ENCODE measurements at places on chromosomes 13 and 19. TPM values are rescaled to one million over a fixed set of nuclear protein-coding genes. Genes with fewer than 3 reads are reported as not detected.
A peak's percentile ranks its signal among the peaks of the same experiment; 100 is the strongest.

The IRS2 gene
- 0.36 TPM for total RNA-seq

The CYP4F2 gene
- total RNA-seq, result not detected

The MBD3L2 gene
- total RNA-seq, result not detected

The ZNF304 gene
- total RNA-seq, result 16.1 TPM

The SIAH3 gene
- total RNA-seq, result not detected

The KCTD4 gene
- 0.72 TPM for total RNA-seq

The NAPSA gene
- not detected for total RNA-seq

GRCh38 chr13:93948162-93948922 is 531.1 kb downstream of the DCT start:
- no peak for DNase-seq

GRCh38 chr19:46606019-46606418 is 4.9 kb downstream of the CALM3 start:
- DNase-seq, result no peak

DNA sequence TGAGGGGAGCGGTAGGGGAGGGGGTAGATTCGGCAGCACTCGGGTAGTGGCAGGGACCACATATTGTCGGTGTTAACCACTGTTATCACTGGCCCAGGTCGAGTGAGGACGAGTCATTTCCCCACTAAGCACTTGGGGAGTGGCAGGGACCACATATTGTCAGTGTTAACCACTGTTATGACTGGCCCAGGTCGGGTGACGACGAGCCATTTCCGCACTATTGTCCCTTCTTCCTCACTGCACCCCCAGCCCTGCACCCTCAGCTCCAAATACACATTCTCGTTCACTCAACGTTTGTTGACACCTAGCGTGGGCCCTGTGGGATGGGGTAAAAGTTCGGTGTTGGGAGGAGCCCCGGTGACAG is 467 bp upstream of the CLN5 start:
- DNase-seq, result no peak

DNA sequence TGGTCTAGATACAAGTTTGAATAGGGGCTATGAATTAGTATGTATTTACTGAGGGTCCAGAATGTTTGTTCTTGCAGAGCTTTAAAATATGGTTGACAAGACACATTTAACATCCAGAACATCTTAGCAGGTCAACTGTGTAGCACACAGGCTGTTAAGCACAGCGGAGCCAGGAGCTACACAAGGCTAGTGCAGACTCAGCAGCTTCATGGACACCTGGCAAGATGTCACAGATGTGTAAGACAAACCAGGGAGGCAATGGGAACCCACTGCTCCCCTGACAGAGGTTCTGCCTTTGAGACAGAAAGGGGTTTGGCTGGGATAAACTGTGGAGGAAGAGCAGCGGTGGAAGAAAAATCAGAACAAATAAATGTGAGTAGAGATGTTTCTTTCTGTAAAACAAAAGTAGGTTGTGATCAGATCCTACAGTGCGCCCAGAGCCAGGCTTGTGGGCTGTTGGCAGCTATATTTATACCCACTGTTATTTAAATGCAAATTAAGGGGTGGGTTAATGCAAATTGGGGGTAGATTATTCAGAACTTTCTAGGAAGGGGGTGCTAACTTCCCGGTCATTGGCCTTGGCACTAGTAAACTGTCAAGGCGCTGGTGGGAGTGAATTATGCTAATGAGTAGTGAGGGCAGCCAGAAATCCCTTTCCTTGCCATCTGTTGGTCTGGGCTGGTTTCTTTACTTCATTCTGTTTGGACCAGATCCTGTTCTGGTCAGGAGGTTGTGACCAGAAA is 33.0 kb downstream of the MIPEP start:
- DNase-seq, result no peak

GRCh38 chr13:42001580-42001979 is 40.7 kb upstream of the VWA8 start:
- peak; percentile 93 for DNase-seq

DNA sequence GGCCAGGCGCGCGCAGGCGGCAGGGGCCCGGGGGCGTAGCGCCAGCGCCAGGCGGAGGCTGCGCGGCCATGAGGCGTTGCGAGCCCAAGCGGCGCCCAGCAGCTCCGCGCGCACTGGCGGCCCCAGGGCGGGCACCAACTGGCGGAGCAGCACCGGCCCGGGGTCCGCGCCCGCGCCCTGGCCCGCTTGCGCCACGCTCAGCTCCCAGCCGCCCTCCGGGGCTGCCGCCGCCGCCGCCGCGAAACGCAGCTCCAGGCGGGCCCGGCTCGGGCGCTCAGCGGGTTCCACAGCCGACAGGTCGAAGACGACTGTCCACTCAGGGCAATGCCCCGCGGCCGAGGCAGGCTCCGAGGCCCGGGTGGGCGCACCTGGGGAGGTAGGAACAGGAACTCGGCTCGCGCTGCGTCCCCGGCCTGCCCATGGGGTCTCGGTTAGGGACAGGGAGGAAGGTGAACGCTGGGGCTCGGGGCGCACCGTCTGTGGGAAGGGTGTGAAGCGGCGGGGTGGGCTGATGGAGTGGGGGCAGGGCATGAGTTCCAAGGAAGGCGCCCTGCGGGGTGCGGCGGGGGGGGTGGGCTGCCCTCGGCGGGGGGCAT is 26.8 kb downstream of the CERS1 start:
- no peak for DNase-seq

- DNase-seq, result peak; percentile 73
These were observed 66.0 kb downstream of the TEX26 start for GRCh38 chr13:30998136-30999088.

GRCh38 chr19:45895519-45895972 is 6.9 kb downstream of the MYPOP start:
- no peak for DNase-seq

DNA sequence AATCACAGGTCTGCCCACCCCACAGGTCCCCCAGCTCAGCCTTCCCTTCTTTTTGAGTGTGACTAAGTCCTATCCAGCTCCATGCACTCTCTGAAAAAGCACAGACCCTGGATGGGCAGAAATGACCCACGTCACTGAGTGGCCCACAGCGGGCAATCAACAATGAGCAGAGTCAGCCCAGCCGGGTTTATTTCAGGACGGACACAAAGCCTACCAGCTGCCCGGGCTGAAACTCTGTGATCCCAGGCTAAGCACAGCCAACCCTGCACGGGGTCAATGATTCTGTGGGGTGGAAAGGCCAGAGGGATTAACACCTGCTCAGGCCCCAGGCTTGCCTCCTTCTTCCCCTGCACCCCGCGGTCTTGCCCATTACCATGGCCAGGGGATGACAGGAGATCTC is 8.4 kb downstream of the NAPA start:
- DNase-seq, result no peak

- no peak for DNase-seq
These were observed 2.7 kb upstream of the CAPS start for GRCh38 chr19:5911366-5911765.

DNA sequence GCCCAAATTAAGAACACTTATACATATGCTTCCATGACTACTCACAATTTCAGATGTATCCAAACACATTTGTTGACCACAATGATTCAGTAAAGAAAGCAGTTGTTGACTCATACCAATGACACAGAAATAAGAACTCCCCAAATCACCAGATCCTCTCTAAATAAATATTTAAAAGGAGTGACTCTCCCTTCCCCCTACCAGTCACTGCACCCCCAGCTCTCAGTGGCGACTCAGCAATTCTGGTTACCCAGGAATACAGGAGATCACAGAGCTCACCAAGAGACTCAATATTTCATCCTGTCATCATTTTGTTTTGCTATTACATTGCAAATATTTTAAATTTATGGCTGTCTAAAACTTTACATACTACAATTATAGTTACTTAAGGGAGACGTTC is 131.5 kb downstream of the RGCC start:
- DNase-seq, result peak; percentile 97

Data from IMR-90 (cell line).